ENCODE measurements at places on chromosomes 1 and 21. TPM values are rescaled to one million over a fixed set of nuclear protein-coding genes. Genes with fewer than 3 reads are reported as not detected.

DNA sequence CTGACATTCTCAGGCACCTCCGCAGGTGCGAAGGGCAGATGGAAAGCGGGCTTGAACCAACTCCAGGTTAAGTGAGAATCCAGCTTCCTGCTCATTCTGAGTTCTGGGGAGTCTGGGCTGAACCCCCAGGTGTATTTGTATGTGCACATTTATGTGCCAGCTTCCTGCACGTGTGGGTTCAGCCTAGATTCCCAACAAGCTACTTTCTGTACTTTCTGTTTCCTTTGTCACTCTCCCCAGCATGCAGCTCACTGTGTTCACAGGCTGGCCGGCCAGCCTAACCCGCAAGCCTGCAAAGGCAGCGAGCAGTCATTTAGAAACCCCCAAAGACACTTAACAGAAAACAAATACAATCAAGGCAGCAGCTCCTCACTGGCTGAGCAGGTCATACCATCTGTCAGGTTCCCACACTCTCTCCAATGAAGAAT is 1.3 kb upstream of the IL19 start:
- DNase-seq, result no peak

- no peak for DNase-seq
Observed at GRCh38 chr1:76871355-76871974, 4.2 kb downstream of the ST6GALNAC5 start.

DNA sequence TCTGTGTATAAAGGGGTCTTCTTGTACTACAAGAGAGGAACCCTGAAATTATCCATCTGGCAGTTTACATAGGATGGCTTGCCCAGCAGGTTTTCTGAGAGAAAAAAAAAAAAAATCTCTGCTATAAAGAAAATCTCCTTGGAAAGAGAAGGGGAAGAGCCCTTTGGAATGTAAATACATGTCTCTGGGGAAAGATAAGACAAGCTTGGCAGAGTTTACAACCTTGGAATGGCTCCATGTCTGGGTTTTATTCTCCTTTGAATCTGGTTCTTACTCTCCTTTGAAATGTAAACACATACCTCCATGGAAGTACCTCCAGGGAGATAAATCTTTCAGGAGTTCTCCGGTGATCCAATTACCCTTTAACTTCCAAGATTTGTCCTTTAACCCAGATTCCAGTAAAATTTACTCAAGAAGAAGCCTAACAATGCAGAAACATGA is 45.1 kb upstream of the DNAH14 start:
- DNase-seq, result no peak

DNA sequence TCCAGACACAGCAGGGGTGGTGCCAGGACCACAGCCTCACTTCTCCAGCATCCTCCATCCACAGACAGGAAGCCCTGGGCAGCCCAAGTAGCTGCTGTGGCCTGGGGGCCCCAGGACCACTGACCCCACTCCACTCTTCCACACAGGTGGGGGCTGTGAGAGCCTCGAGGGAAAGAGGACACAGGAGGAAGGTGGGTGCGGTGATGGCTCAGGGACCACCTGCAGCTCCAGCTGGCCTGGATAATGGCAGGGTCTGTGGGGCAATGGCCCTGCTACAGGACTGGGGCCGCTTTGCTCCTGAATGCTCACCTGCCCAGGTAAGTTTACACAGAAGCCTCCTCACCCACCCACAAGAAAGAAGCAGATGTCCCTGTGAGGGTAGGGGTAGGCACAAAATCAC is 18.3 kb upstream of the PRSS38 start:
- no peak for DNase-seq

DNA sequence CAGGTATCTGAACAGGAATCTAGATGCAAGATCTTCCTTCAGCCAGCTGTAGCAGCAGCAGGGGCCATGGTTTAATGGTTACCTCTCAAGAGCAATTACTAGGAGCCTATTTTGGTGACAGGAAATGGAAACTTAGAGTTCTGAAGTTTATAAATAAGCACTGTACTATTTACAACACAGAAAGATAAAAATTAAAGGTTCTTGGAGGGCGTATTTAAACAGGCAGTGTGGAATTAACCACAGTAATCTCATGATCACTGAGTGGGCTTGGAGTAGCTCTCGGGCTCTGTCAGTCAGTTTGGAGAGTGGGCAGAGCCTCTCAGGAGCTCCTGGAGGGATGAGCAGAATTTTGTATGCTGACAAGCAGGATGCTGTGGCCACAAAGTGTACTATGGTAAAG is 10.2 kb upstream of the FCRL5 start:
- DNase-seq, result no peak

The TNNT2 gene
- polyA plus RNA-seq, result 10,337 TPM

DNA sequence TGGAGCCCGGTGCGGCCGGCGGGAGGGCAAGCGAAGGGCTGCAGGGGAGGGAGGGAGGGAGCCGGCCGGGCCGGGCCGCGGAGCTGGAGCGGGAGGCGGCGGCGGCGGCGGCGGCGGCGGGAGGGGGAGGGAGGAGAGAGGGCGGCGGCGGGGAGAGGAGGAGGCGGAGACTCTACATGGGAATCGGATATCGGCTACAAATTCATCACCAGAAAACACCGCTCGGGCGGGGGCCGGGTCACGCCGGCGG is at the start of gene AKT3:
TSS of gene AKT3 (minus strand) at position 42 of the 250 bp plus-strand sequence. CDS start 7,073 bp downstream, outside the sequence.
- DNase-seq, result peak; percentile 80

DNA sequence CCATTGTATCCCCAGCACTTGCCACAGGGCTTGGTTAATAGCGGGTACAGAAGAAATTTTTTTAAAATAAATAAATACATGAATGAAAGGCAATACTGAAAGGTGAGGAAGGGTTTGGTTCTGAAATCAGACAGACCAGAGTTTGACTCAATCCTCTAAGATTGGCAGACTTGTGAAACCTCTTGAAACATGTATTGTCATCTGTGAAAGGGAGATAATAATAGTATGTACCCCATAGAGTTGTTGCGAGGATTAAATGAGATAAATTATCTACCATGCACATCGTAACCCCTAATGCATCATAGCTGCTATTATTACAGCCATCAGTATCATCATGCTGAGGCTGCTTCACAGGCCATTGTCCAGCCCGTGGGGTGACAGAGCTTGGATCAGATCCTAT is 41.4 kb downstream of the S1PR1 start:
- no peak for DNase-seq

GRCh38 chr1:230090194-230090711 is 23.2 kb downstream of the GALNT2 start:
- DNase-seq, result no peak

The SV2A gene
- 0.44 TPM for polyA plus RNA-seq

The HAPLN2 gene
- polyA plus RNA-seq, result 3.0 TPM

DNA sequence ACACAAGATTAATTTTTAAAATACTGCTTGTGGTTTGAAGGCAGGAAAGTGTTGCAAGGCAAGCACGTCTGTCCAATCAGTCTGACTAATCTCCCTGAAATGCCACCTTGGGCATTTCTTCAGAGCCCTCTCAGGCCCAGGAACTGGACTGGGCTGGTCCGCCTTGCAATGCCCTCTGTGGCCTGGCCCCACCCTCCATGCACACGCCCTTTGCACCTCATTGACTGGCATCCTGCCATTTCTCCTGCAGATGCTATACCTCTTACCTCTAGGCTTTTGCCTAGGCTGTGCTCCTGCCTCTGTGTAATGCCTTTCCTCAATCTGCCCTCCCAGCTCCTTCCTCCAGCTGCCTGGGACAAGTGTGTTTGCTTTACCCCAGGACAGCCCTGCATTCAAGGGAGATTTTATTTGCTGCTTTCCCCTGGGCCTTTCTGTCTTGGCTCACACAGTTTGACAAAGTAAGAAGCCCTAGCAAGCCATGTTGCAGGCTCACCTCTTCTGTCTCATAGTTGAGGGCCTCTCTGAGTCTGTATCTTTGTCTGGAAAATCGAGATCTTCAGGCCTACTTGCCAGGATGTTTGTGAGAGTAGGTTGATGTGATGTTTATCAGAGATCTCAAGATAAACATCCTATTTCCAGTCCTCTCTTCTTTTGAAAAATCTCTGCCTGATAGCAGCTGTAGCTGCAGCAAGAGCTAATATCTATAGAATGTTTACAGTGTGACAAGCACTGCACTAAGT is 149.2 kb upstream of the JUN start:
- no peak for DNase-seq

GRCh38 chr1:204709021-204709420 is 23.5 kb upstream of the LRRN2 start:
- DNase-seq, result no peak

Data from heart right ventricle (tissue), 16 donors.